ENCODE measurements at places on chromosomes 12 and 14. TPM values are rescaled to one million over a fixed set of nuclear protein-coding genes. Genes with fewer than 3 reads are reported as not detected.

DNA sequence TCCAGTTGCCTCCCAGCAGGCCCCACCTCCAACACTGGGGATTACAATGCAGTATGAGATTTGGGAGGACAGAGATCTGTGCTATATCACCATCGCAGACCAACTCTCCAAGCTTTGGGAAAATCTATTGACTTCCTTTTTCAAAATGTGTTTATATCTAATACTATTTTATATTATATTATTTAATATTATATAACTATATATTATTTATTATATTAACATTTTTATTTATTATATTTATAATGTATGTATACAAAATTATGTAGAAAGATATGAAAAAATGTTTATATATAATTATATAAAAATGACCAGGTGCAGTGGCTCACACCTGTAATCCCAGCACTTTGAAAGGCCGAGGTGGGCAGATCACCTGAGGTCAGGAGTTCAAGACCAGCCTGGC, 36.4 kb downstream of the DNAH10 start:
- H3K27ac ChIP-seq: no peak overlapping the region
- H3K4me1 ChIP-seq: no peaks in the 10 kb centered on the region
- H3K36me3 ChIP-seq: no peaks in the 10 kb centered on the region
- DNase-seq: no peak
- peaks cover 2% of the 10 kb centered on the region for H3K27me3 ChIP-seq

- H3K36me3 ChIP-seq: peaks cover 21% of the 10 kb centered on the region
- H3K27me3 ChIP-seq: no peaks in the 10 kb centered on the region
- DNase-seq: no peak
- no peak overlapping the region for H3K4me3 ChIP-seq
- no peak overlapping the region for H3K27ac ChIP-seq
These were observed 89.5 kb downstream of the TESC start for GRCh38 chr12:117009759-117010158.

DNA sequence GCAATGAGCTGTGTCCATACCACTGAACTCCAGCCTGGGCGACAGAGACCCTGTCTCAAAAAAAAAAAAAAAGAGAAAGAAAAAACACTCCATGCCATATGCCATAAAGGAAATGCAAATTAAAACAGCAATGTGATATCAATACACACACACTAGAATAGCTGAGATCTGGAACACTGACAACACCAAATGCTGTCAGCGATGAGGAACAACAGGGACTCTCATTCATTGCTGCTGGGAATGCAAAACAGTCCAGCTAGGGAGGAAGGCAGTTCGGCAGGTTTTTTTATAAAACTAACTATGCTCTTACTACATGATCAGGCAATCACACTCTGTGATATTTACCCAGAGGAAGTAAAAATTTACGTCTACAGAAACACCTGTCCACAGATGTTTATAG, 3.4 kb upstream of the ABCB9 start:
- H3K27me3 ChIP-seq: no peaks in the 10 kb centered on the region
- H3K36me3 ChIP-seq: no peaks in the 10 kb centered on the region
- H3K27ac ChIP-seq: no peak overlapping the region
- no peak overlapping the region for H3K4me3 ChIP-seq

- no peaks in the 10 kb centered on the region for H3K4me1 ChIP-seq
- H3K27ac ChIP-seq: no peak overlapping the region
- DNase-seq: peak; percentile 10
- H3K36me3 ChIP-seq: no peaks in the 10 kb centered on the region
- no peaks in the 10 kb centered on the region for H3K27me3 ChIP-seq
These were observed 25.1 kb downstream of the ANKS1B start for GRCh38 chr12:99959549-99960170.

GRCh38 chr14:89912667-89913211, 41.8 kb downstream of the EFCAB11 start:
- no peak overlapping the region for H3K4me3 ChIP-seq
- H3K27ac ChIP-seq: peak overlapping the region; percentile 92
- peaks cover 33% of the 10 kb centered on the region for H3K4me1 ChIP-seq
- DNase-seq: peak; percentile 98
- H3K36me3 ChIP-seq: no peaks in the 10 kb centered on the region

GRCh38 chr14:73463411-73463810, 5.1 kb upstream of the NUMB start:
- peak overlapping the region; percentile 15 for H3K4me3 ChIP-seq
- peak overlapping the region; percentile 55 for H3K27ac ChIP-seq
- peaks cover 60% of the 10 kb centered on the region for H3K4me1 ChIP-seq
- no peaks in the 10 kb centered on the region for H3K36me3 ChIP-seq
- H3K27me3 ChIP-seq: no peaks in the 10 kb centered on the region
- DNase-seq: peak; percentile 90

Gene EPYC
- total RNA-seq: 0.39 TPM

Gene ASCL1
- not detected for total RNA-seq

Gene PRH2
- not detected for total RNA-seq

Gene EIF4B
- total RNA-seq: 242 TPM

Gene PTCSC3
- total RNA-seq: not detected

All from astrocyte (in vitro differentiated cells and primary cell).